ENCODE measurements at places on chromosomes 16 and 17.
A peak's percentile ranks its signal among the peaks of the same experiment; 100 is the strongest.

GRCh38 chr16:3012828-3013420 lies at the start of gene CLDN9:
Gene CLDN9, plus strand, starts transcription at chr16:3012923. Its CDS starts 440 bp downstream, at chr16:3013363.
- no peak for DNase-seq

DNA sequence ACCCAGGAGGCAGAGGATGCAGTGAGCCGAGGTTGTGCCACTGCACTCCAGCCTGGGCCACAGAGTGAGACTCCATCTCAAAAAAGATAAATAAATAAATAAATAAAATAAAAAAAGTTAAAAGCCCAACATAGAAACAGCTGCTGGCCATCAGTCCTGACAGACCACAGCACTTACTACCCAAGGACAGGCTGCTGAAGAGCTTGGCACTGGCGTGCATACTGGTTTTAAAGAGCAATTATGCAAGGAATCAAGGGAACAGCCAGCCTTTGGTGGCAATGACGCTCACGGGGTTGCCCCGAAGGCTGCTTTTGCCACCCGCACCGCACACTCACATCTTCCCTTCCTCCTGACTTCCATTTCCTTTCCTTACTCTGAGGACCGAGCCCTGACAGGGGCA lies 4.2 kb downstream of the PLD6 start:
- no peak for DNase-seq

DNA sequence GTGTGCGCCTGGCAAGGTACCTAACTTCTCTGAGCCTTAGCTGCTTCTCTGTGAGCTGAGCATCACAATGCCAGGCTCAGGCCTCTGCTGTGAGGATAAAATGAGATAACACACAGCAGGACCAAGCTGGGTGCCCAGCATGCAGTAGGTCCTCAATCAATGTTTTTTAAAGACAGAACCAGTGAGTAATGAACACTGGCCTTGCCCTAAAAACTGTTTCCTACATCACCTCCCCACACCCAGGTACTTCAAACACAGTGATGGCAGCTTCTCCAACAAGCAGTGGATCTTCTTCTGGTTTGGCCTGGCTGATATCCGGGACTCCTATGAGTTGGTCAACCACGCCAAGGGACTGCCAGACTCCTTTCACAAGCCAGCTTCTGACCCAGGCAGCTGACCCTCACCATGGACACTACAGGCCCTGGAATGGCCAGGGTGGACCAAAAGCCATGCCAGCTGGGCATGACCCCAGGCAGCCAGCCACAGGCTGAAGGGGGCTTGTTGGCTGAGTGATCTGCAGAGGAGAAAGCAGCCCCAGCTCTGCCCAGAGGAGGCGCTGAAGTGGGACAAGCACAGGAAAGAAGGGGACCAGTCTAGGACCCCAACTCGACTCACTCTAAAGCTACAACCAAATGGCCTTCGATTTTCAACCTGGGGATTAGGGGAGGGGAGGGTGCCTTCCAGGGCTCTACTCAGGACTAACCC lies 3.9 kb downstream of the NAGS start:
- DNase-seq = no peak

DNA sequence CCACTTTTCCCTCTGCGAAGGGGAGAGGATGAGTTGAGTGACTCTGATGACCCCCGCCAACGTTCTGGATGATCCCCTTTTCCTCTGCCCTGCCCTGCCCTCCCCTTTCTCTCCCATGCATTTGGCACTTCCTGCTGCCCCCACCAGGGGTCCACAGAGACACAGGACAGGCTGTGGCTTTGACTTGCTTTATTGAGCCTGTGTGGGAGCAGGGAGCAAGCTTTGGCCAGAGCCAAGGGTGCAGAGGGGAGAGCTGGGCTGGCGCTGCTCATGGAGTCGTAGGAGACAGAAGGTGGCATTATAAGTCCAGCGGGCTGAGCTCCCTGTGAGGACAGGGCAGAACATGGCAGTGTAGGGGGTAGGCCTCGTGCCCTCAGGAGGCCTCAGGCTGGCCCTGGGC lies 1.6 kb downstream of the PPY start:
- DNase-seq = no peak

DNA sequence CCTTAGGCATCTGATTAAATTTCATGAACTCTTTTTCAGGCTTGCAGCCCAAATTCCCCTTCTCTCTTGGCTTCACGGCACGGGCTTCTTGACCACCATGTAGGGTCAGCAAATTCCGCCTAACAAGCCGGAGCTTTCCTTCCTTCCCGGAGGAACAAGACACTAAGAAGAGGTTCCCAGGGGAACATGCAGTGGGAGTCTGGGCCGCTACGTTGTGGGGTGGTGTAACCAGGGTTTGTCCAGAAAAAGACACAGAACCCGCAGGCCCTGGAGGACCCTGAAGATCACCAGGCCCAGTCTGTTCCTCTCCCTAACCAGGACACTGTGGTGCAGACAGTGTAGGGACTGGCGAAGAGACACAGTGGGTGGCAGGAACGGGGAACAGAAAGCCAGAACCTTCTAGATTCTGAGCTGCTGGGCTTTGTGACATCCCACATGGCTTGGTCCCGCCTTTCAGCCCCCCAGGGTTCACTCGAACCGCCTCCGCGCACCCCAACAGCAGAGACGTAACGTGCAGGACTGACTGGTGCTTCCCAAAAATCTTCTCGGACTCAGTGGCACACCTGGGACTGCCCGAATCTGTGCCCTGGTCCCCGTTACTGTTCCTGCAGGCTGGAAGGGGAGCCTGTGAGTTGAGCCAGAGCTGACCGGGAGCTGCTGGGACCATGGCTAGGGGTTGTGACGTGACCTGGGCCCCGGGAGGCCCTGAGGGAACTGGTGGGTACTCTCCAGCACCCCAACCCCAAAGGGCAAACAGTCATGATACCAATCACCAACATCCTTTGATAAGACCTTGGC lies 55.2 kb downstream of the TBC1D16 start:
- DNase-seq = no peak

- DNase-seq = no peak
These were observed 285.8 kb downstream of the WWOX start for GRCh38 chr16:78385086-78385805.

GRCh38 chr16:694863-695354 lies 4.7 kb upstream of the WDR24 start:
- no peak for DNase-seq

- no peak for DNase-seq
These were observed 12.0 kb downstream of the SLC6A2 start for GRCh38 chr16:55667753-55668152.

- no peak for DNase-seq
These were observed 77.4 kb downstream of the SPECC1 start for GRCh38 chr17:20086416-20087076.

GRCh38 chr17:57986841-57987580 lies 1.0 kb downstream of the VEZF1 start:
- peak; percentile 16 for DNase-seq

- DNase-seq = no peak
These were observed 14.5 kb upstream of the MYCBPAP start for GRCh38 chr17:50493744-50494143.
